PC-9 (cell line): ENCODE measurements at places on chromosomes 2 and 18.
A peak's percentile ranks its signal among the peaks of the same experiment; 100 is the strongest.

- DNase-seq = no peak
Observed at GRCh38 chr18:55857956-55858355, 270.0 kb upstream of the TCF4 start.

DNA sequence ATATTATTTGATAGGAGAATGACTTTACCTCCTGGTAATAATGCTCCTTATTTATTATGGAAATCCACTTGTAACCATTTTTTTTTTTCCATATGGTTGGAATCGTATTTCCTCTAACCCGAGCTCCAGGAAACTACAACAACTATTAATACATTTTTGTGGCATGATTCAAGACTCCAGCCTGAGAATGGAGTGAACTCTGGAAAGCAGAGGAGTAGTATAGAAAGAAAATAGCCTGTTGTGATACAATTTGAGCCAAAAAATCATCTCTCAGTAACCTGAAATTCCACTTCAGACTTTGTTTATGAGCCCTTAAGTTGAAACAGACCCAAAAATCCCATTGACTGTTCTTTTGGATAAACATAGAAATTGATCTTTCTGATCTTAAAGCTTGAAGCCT, 921.1 kb downstream of the SOCS6 start:
- no peak for DNase-seq

- no peak for DNase-seq
Observed at GRCh38 chr2:96325041-96325883, at the start of gene ITPRIPL1. ITPRIPL1 (plus strand) TSS chr2:96325317; CDS start chr2:96325840, 523 bp downstream.

DNA sequence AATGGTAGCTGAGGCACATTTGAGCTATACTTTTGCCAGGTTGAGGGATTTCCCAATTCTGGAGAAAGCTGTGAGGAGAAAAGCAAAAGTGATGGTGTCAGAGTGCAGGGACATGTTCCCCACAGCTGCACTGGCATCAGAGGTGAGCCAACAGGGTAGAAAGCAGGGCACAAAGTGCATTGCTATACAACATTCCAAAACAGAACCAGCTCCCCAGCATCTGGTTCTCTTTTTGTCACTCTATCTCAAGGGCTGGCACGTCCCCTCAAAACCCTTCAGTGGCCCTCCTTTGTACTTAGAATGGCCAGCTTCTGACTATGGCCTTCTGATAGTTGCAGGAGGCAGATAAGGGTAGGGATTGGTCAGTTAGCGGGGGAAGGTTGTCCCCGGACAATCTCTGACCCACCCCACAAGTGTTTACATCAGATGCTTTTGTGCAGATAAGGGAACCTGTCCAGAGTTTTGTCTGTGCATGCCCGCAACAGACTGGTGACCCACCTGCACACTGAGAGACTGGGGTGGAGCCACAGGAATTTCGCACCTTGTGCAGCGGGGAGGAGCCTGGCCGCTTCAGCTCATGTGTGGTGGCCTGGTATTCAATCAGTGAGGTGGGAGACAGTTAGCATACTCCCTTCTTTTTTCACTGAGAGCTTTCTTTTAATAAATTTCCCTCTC, 31.0 kb upstream of the TMEM17 start:
- DNase-seq = no peak

GRCh38 chr2:23083966-23084365, 301.0 kb upstream of the KLHL29 start:
- DNase-seq = no peak

DNA sequence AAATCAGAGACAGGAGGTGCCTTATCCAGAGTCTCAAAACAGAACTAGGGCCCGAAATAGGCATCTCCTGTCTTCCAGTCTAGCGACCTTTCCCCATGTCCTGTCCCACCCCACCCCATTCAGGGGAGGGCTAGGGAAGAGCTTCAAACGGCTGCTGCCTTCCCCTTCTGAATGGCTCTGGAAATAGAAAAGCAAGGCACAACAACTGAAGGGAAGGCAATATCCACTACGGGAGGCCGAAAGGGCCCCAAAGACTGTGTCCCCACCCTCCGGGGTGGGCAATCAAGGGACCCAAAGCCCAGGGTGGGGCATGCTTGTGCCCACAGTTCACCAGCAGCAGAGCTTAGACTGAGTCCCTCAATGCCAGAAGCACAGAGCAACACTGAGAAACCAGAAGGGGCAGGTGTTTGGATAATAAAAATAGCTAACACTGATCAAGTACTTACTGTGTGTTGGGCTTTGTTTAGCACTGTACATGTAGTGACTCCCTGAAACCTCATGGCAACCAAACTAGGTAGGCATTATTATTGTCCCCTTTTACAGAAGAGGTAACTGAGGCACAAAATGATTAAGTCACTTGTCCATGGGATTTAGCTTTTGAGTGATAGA, 38.5 kb downstream of the CYRIA start:
- peak; percentile 34 for DNase-seq

- DNase-seq = peak; percentile 31
Observed at GRCh38 chr2:238239543-238239862, 335 bp downstream of the HES6 start.
